A172 (cell line): ENCODE measurements at places on chromosomes 6 and 20.

- no peak for DNase-seq
Observed at GRCh38 chr6:88860310-88860709, 103.1 kb downstream of the RNGTT start.

- no peak for DNase-seq
Observed at GRCh38 chr6:45613656-45614055, 235.9 kb upstream of the SUPT3H start.

DNA sequence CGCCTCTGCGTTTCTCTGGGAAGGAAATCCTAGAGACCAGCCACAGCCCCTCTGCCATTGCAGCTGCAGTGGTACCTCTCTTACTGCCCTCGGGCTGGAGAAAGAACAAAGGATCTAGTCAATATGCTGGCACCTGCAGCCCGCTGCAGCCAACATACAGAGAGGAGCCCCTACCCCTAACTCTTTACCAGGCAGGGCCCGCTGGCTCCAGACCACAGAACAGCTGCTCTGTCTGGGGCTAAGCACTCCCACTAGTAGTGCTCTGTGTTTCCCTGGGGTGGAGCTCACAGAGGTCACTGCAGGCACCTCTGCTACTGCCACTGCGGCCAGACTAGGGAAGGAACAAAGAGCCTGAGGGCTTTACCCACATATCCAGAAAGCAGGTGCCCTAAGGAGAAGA is 93.8 kb upstream of the IMPG1 start:
- no peak for DNase-seq

DNA sequence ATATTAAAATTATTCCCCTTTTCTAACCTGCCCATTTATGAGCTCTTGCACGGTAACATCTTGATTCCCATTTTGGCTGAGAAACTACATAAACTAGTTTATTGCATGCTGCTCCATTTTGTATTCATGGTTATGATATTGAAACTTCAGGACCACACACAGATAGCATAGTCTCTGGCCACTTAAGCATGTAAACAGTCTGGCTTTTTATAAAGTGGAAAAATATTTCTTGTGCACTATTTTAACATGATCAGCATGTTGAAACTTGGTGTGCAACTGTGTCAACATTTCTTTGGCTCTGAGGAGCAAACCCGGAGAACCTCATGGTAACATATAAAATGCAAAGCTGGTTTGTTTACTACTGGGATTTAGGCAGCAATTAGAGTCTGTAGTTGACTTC is 70.7 kb downstream of the SLX4IP start:
- DNase-seq, result no peak

DNA sequence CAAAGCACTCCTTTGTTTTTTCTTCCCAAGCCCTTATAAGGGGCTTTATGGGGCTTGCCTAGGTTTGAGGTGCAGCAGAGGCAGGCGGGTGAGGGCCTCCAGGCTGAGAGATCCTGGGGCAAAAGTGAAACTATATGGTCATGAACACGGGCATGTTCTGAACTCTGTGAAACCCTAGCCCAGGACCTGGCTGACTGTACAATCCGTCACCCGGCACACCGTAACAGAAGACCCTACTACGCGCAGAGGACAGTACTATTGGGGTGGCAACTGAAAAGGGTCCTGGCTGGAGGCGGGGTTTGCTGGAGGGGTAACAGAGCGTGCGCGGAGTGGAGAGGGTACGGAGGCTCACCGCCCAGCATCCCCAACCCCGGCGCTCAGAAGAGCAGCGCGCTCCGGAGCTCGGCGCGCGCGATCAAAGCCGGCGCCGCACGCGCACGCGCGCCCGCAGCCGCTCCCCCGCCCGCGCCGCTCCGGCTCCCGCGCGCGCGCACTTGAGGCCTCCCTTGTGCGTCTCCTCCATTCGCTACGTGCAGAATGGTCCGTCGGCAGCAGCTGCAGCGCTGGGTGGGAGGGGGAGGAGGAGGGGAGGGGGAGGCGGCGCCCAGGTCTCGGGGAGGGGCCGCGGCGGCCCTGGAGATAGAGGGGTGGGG is 54.2 kb downstream of the MRPL14 start:
- DNase-seq, result no peak

- no peak for DNase-seq
Observed at GRCh38 chr20:36806049-36806448, 32.5 kb upstream of the DSN1 start.

DNA sequence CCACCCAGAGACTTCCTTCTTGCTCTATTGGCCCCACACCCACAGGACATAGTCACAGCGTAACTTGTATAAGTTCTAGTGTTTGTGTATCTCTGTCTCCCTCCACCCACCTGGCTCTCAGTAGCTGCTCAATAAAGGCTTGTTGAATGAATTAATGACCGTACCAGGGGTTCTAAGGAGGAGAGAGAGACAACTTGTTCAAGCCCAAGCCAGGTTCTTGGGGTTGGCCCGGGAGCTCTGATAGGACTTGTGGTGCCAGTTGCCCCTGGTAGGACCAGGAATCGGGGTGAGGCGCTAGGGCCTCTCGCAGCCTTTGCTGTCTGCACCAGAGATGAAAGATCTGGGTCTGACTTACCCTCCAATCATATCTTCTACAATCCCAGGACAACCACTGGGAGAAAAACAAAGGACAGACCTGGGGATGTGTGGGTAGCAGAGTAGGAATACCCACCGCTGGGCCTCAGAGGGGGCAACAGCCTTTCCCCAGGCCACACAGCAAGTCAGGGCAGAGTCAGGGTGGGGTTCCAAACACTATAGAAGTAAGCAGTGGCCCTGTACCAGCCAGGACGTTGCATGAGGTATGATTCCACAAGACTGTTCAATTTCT is 5.3 kb upstream of the TGM2 start:
- no peak for DNase-seq

DNA sequence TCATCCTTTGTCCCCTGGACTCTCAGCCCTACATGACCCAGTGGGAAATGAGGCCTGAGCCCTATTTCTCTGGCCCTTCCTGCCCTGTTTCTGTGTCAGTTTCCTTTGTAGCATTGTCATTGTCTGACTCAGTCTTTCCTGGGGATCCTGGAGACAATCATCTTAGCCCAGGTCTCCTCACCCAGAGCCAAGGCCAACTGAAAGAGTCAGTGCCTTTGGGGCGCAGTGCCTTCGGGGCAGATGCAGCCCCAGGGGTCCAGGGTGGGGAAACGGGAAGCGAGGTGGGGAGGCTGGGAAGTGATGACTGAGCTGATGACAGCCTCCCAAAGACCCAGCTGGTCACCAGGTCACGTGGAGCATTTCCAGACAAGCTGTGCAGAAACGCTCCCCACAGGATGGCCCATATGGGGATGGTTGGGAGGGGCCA is 93.3 kb upstream of the SULF2 start:
- peak; percentile 57 for DNase-seq

- no peak for DNase-seq
Observed at GRCh38 chr6:39791311-39791710, 865 bp upstream of the DAAM2 start.

GRCh38 chr6:151389618-151390275 is 1.6 kb downstream of the ZBTB2 start:
- DNase-seq, result peak; percentile 49

DNA sequence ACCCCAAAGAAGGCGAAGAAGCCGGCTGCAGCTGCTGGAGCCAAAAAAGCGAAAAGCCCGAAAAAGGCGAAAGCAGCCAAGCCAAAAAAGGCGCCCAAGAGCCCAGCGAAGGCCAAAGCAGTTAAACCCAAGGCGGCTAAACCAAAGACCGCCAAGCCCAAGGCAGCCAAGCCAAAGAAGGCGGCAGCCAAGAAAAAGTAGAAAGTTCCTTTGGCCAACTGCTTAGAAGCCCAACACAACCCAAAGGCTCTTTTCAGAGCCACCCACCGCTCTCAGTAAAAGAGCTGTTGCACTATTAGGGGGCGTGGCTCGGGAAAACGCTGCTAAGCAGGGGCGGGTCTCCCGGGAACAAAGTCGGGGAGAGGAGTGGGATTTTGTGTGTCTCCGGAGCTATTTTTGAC is 69.6 kb downstream of the HFE start:
- DNase-seq, result no peak

DNA sequence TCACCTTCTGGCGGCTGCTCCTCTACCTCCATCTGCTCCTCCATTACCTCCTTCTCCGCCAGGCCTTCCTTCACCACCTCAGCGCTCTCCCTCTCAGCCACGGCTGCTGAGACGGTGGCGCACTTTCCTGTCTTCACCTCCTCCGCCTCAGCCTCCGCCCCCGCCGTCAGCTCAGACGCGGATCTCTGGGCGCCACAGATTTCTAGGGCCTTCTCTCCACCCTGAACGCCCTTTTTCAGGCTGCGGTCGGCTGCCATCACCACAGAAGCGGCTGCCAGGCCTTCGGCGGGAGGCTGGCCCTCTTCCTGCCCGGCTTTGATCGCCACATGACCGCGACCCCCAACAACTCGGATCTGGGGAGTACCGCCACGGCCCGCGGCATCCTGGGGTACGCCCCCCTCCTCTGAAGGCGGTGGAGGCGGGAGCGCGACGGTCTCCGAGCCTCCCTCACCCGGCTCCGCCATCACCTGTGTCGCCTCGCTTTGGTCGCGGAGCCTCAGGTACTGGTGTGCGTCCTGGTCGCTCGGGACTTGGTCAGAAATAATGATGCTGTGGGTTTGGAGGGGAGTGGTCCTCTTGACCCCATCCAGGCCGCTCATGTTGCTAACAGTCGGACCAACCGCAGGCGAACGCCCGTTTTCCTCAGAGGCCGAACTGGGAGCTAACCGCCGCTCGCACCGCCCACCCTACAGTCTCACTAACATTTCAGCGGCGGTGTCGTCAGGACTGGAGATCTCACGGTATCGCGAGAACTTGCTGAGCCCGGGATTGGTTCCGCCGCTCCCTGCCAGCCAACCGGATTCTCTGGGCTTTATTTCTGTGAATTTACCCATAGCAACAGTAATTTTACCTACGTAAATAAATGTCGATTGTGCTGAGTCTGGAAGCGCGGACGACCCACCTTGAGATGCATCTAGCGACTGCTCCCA is at the start of gene TSPYL1:
TSPYL1 (minus strand) TSS at position 699 of the 929 bp plus-strand sequence; CDS start at position 599, 100 bp downstream.
- peak; percentile 95 for DNase-seq

DNA sequence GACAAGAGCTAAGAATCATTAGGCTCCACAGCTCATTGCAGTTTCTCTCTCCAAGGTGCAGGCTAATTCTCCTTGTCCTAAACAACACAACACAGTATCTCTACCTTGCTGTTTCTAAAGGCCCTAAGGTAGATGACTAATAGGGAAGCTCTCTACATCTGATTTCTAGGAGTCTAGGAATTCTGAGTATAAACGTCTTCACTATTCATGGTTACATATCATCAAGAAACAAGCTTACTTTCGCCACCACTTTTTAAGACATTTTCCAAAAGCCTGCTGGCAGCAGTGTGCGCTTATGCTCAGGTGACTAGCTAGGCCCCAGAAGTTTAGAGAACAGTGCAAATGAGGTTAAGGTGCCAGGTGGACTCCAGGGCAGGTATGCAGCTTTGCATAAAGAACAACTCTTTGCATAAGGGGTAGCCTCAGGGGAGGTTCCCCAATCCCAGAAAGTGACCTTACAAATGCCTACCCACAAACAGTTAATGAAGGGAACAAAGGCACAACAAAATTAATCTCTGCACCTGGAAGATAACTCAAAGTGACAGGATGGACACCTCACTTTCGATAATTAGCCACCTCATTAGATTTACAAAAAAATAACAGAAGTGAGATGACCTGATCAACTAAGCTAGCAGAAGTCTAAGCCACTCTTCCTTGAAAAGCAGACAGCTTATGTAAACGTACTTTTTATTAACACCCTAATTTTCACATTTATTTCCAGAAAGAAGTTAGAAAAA is 20.1 kb downstream of the B4GALT5 start:
- DNase-seq, result no peak

DNA sequence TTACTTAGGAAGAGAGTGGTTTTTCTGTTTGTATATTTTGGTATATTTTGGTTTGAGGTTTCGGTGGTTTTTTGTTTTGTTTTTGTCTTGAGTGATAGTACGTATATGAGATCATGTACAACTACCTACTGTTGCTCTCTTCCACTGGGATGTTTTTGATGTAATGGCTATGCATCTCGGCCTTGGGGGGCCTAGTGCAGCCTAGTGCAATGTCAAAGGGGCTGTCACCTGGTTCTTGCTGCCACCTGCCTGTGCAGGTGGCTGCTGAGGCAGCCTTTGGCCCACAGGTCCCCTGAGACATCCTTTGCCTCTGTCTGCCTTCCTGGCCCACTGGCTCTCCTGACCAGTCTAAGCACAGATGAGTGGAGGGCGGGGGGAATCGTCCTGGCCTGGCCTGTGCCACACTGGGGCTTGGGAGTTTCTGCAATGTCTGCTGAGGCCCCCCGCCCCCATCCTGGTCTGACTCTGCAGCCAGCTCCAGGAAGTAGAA is 546.6 kb downstream of the CD83 start:
- no peak for DNase-seq

GRCh38 chr6:74997646-74998045 is 208.2 kb downstream of the COL12A1 start:
- no peak for DNase-seq

DNA sequence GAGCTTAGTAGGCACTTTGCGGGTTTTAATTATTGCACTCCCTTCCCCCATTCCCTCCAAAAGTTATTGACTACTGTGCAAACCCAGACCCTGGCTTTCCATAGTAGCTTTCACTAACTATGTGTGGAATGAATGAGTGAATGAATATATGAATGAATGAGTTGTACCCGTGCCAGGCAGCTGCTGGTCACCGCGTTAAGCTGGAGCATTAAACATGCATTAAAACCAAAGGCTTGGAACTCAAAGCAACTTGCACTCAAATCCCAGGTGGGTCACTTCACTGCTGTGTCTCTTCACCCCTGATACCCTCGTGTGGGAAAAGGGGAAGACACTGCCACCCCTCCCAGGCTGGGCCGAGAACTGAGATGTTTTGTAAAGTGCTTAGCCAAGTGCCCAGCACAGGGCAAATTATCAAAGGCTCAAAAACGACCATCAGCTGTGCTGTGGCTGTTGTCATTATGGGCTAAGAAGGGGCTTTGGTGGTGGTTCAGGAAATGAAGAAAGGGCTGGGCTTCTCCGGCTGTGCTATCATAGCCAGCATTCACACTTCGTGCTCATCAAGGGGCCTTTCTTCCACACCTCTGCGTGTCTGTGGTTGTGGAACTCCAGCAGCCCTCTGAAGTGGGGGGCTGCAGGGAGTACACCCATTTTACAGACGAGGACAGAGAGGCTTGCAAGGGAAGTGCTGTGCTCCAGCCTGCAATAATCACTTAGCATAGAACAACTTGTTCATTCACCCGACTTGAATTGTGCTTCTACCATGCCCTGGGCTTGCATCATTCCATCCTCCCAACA is 60.2 kb upstream of the STX16 start:
- no peak for DNase-seq

DNA sequence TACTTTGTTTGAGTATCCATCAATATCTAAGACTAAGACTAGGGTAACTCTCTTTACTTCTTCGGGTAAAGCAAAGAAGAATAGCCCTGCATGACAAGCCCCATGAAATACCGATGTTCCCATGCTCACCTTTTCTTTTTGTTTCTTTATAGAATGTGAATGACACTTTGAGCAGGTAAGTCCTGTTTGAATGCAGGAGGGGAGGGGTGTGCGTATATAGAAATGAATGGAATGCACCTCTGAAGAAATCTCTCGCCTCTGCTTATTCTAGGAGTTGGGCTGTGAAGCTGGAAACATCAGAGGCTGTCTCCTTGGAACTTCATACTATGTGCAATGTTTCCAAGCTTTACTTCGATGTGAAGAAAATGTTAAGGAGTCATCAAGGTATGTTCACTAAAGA is 10.3 kb downstream of the TRIM38 start:
- no peak for DNase-seq
